RKO (cell line): ENCODE measurements at places on chromosomes 2 and 18.

GRCh38 chr18:13303756-13304364 is 85.3 kb downstream of the LDLRAD4 start:
- DNase-seq: no peak

GRCh38 chr18:27666016-27666415 is 480.9 kb upstream of the CHST9 start:
- DNase-seq: no peak

GRCh38 chr2:36513661-36514060 is 84.3 kb downstream of the FEZ2 start:
- DNase-seq: no peak

- DNase-seq: no peak
Observed at GRCh38 chr2:117858336-117858735, 43.8 kb downstream of the DDX18 start.

GRCh38 chr2:12774395-12774727 is 57.6 kb downstream of the TRIB2 start:
- DNase-seq: no peak

GRCh38 chr2:160269365-160269764 is 69.3 kb upstream of the ITGB6 start:
- DNase-seq: no peak

GRCh38 chr2:153595939-153596338 is 117.4 kb upstream of the RPRM start:
- peak; percentile 5 for DNase-seq

GRCh38 chr18:24231773-24232735 is 93.2 kb downstream of the CABYR start:
- DNase-seq: no peak

DNA sequence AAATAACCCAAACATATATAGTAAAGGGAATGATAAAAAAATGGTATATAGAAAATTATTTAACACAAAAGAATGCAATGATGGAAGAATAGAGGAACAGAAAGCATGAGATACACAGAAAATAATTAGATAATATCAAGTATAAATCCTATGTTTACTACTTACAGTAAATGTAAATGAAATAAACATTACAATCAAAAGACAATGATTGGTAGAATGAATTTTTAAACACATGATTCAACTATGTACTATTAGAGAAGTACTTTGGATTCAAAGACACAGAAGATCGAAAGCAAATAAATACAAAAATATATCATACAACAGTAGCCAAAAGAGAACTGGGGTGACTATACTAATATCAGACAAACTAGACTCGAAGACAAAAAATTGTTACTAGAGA is 97.6 kb upstream of the PARD3B start:
- DNase-seq: no peak

DNA sequence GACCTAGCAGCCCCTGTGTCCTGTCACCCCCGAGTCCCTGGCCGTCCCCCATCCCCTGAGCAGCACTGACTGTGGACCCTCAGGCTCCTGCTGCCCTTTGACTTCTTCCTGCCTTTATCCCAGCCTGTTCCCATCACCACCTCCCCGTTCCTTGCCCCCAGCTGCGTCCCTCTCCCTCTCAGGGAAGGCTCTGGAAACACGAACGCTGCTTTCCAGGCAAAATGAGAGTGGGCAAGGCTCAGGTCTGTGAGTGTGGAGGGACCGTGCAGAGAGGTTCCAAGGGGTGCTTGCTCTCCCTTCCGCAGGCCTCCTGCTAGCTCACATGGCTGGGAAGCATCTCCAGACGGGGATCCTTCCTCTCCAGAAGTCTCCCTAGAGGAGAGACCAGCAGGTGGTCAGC is 501.8 kb upstream of the SALL3 start:
- DNase-seq: no peak

- DNase-seq: no peak
Observed at GRCh38 chr2:105426626-105427292, 27.9 kb upstream of the FHL2 start.

DNA sequence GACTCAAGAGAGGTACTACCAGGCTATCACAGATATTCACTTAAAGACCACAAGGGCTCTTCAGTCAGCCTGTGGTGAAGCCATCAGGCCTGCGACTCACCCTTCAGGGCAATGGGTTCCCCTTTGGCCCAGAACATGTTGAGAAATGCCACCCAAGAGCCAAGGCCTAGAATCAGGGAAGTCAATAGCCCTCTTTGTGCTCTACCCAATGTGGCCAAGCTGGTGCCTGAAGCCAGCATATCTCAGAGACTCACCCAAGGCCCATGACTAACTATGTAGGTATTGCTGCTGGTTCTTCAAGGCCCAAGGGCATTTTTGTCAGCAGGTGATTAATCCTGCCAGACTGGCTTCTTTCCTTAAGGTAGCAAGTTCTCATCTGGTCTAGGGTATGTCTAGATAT is 338.9 kb upstream of the SETBP1 start:
- DNase-seq: no peak

- DNase-seq: no peak
Observed at GRCh38 chr2:210630873-210631560, 74.6 kb downstream of the CPS1 start.

GRCh38 chr2:9897331-9897737 is 54.1 kb downstream of the TAF1B start:
- peak; percentile 68 for DNase-seq

DNA sequence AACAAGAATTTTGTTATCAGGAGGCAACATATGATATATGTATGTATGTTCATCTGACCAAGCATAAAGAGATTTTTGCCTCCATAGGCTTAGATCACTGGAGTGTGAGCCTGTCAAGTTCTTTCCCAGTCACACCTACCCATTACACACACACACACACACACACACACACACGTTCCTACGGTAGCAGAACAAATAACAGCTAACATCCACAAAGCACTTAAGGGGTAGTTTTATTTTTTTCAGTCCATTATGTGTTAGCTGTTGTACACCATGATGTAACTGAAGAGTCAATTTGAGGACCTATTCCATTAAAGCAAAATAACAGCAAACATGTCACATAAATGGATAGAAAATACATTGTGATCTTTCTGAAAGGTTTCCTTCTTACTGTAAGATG is 39.5 kb downstream of the UGP2 start:
- DNase-seq: no peak

DNA sequence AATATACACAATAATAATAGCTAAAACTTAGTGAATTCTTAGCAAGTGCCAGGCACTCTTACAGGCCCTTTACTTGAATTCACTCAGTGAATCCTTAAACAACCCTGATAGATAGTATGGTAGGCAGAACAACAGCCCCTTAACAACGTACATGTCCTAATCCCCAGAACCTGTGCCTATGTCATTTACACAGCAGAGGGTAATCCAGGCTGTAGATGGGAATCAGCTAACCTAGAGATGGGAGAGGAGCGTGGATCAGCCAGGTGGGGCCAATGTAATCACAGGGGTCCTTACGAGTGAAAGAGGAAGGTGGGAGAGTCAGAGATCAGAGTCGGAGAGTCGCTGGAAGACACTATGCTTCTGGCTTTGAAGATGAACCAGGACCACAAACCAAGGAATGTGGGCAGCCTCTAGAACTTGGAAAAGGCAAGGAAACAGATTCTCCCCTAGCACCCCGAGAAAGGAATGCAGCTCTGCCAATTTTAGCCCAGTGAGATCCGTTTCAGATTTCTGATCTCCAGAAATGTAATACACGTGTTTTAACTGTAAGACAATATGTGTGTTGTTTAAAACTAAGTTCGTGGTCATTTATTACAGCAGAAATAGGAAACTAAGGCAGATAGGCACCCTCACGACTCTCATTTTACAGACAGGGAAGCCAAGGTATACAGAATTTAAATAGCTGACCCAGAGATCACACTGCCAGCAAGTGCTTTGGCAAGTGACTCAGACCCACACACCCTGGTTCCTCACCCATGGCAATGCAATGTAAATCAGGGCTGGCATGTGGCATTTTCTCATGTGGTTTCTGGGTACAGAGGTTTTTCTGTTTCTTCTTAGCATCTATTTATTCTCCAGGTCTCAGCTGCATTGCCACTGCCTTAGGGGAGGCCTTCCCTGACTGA is 68.9 kb downstream of the DOCK10 start:
- DNase-seq: no peak

- DNase-seq: no peak
Observed at GRCh38 chr2:80166483-80167171, 137.9 kb downstream of the LRRTM1 start.

DNA sequence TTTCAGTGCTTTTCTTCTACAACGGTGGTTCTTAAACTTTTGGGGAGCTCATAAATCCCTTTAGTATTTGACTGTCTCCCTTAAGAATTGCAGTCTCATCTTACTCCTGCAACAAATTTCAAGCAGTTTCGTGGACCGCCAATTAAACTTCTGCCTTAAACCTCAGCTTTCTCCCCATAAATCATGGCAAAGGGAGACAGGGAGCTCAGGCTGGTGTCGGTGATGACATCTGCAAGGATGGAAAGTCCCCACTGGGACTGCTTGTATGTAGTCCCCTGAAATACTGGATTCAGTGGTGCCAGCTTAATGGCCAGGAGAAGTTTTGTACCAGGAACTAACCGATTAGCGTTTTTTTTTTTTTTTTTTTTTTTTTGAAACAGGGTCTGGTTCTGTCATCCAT is 148.7 kb upstream of the ITGA6 start:
- DNase-seq: no peak

DNA sequence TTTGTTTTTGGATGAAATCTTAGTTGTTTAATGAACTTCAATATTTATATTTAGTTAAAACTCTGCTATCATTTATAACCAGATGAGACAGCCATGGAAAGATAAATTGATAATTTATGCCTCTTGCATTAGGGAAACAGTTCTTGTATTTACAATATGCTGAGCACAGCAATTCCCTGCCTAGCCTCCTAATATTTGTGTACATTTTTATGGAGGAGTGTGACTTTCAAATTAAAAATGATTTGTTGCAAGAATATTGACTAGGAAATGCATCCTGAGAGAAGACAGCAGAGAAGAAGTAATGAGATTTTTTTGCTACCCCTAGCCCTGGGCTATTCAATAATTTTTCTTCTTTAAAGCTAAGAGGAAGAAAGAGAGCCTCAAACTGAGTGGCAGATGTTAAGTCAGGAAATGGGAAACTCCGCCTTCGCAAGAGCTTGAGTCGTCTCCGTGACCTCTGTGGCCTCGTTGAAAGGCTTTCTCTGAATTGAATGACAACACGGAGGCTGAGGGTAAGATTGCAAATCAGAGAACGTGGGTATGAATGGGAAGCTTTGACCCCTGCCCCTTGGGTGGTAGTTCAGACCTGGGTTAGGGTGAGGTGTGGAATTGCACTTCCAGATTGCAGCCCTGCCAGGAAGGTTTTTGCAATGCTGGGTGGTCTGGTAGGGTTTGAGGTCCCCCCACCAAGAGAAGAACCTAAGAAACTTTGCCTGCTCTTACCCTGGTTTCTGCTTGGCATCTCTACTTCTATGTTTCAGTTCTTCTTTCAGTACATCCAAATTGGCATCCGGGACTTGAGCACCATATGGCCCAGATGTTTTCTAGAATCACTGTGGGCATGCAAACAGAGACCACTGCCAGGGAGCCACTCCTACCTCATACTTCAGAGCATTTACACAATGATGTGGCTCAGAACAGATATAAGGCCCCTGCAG is 210.3 kb upstream of the RBMS1 start:
- DNase-seq: no peak

DNA sequence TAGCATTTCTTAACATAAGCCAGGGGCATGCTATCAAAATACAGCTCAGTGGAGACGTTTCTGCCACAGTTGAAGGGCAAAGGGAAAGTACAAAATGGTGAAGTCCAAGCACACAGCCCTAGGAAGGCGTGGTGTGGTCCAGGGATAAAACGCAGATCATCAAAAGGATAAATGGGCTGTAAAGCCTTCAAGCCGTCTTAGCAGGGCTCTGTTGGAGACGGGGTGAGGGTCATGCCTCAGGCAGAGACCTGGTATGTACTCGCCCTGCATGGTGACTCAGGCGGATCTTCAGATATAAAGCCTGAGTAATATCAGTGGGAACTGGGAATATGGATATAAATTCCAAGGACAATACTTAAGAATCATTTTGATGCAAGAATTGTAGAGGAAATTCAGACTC is 61.2 kb downstream of the NGEF start:
- peak; percentile 33 for DNase-seq

DNA sequence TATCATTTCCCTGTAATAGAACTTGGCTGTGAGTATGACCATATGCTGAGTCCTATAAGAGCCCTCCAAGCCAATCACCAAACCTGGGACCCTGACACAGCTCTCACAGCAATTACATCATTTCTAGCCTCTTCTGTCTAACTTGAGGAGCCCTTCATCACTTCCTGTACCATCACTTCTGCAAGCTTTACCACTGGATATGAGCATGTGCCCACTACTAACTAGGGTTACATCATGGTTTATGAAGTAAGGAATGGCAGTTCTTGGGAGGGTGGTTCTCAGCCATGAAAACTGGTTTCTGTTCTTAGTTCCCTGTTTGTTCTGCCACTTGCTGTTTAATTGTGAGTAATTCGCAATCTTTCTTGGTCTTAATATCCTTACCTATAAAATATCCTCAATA is 31.0 kb upstream of the EPB41L3 start:
- peak; percentile 4 for DNase-seq

- no peak for DNase-seq
Observed at GRCh38 chr2:189865826-189866225, 81.6 kb downstream of the PMS1 start.

GRCh38 chr2:197405582-197405981 is 29.2 kb downstream of the SF3B1 start:
- DNase-seq: no peak

- DNase-seq: no peak
Observed at GRCh38 chr2:72023678-72024390, 123.8 kb downstream of the CYP26B1 start.

- no peak for DNase-seq
Observed at GRCh38 chr2:10635430-10635829, 54.3 kb downstream of the NOL10 start.

GRCh38 chr2:74414881-74415761 is 6.3 kb downstream of the C2orf81 start:
- DNase-seq: no peak

DNA sequence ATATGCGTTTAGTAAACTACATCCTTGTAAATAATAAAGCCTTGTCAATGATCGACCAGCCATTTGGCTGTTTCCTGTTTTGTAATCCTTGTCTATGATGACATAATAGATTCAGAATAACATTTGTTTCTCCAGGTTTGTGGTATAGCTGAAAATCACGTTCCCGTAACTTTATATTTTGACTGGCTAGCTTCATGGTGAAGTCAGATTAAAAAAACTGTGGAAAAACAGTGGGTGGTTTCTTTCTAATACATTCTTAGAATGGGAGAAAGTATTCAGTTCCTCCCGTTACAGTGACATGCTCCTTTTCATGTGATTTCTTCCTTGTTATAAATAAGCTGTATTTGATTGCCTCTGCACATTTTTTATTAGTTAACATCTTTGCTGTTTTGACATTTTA is 366.9 kb downstream of the NYAP2 start:
- no peak for DNase-seq

DNA sequence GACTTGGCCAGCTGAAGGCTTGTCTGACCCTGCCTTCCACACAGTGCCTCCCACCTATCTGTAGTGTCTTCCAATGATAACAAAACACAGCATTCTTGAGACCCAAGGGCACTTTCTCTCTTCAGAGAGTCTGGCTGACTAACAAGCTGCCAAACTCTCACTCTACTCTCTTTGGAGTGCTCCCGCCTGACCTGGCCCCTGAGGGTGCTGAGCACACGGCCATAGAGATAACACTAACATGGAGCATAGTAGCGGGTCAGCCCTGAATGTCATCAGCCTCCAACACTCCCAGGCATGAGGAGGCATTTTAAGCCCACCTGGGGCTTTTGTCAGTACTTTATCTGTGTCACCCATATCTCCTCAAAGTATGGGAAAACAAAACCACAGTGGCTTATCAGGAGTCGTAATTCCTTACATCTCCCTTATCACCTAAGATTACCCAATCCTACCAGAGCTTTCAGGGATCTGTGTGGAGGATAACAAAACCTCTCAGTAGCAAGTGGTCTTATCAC is 160.3 kb upstream of the TCF4 start:
- DNase-seq: no peak

GRCh38 chr2:178057179-178057680 is 15.3 kb downstream of the PDE11A start:
- DNase-seq: no peak
